Astrocyte (in vitro differentiated cells and primary cell): ENCODE measurements at places on chromosomes 16 and 17.

- H3K4me1 ChIP-seq, result peaks cover 9% of the 10 kb centered on the region
- no peaks in the 10 kb centered on the region for H3K36me3 ChIP-seq
- no peaks in the 10 kb centered on the region for H3K27me3 ChIP-seq
- no peak overlapping the region for H3K27ac ChIP-seq
- no peak overlapping the region for H3K4me3 ChIP-seq
- no peak for DNase-seq
Measured at GRCh38 chr17:1074886-1075605, 78.1 kb downstream of the TIMM22 start.

- no peak overlapping the region for H3K4me3 ChIP-seq
- no peak overlapping the region for H3K27ac ChIP-seq
- no peaks in the 10 kb centered on the region for H3K27me3 ChIP-seq
- no peaks in the 10 kb centered on the region for H3K36me3 ChIP-seq
- DNase-seq, result no peak
- no peaks in the 10 kb centered on the region for H3K4me1 ChIP-seq
Measured at GRCh38 chr17:29716566-29716965, 93.9 kb upstream of the CORO6 start.

- H3K27me3 ChIP-seq, result peaks cover 5% of the 10 kb centered on the region
- H3K4me1 ChIP-seq, result no peaks in the 10 kb centered on the region
- DNase-seq, result no peak
- H3K36me3 ChIP-seq, result no peaks in the 10 kb centered on the region
- H3K4me3 ChIP-seq, result no peak overlapping the region
- H3K27ac ChIP-seq, result no peak overlapping the region
Measured at GRCh38 chr16:27851586-27851985, 211.9 kb downstream of the GSG1L start.

GRCh38 chr16:67943619-67944504, at the start of gene LCAT:
TSS of gene LCAT (minus strand) at chr16:67944120. CDS start at chr16:67944101, 19 bp downstream.
- H3K27ac ChIP-seq, result no peak within 1 kb of the TSS
- H3K4me3 ChIP-seq, result no peak within 1 kb of the TSS
- H3K4me1 ChIP-seq, result peaks cover 15% of the 10 kb centered on the region
- peaks cover 50% of the 10 kb centered on the region for H3K36me3 ChIP-seq
- H3K27me3 ChIP-seq, result no peaks in the 10 kb centered on the region

- no peak for DNase-seq
- H3K36me3 ChIP-seq, result no peaks in the 10 kb centered on the region
- no peak within 1 kb of the TSS for H3K27ac ChIP-seq
Measured at GRCh38 chr16:630815-631405, at the start of gene WFIKKN1. TSS of gene WFIKKN1 (plus strand) at chr16:630985. CDS start at chr16:631254, 269 bp downstream.

GRCh38 chr17:40472733-40473452, 28.5 kb downstream of the TNS4 start:
- no peak for DNase-seq
- H3K4me3 ChIP-seq, result no peak overlapping the region
- H3K27ac ChIP-seq, result no peak overlapping the region
- H3K27me3 ChIP-seq, result no peaks in the 10 kb centered on the region
- peaks cover 20% of the 10 kb centered on the region for H3K4me1 ChIP-seq
- H3K36me3 ChIP-seq, result no peaks in the 10 kb centered on the region

DNA sequence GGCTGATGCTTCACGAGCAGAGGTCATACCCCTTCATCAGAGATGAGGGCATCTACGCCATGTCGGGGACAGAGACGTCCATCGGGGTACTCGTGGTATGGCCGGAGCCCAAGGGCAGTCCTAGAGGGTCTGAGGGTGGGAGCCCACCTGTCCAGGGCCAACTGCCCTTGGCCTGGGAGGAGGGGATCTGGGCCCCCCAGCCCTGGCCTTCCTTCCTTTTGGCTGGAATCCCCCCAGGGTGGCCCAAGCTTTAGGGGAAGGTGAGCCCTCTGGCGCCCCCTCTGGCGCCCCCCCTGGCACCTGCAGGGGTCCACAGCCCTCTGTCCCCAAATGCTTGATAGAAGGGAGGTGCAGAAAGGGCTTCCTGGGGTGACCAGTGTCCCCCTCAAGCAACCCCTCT, 69.3 kb downstream of the SCNN1B start:
- H3K27ac ChIP-seq, result no peak overlapping the region
- H3K4me3 ChIP-seq, result no peak overlapping the region
- H3K36me3 ChIP-seq, result no peaks in the 10 kb centered on the region
- DNase-seq, result no peak
- no peaks in the 10 kb centered on the region for H3K4me1 ChIP-seq
- no peaks in the 10 kb centered on the region for H3K27me3 ChIP-seq

- DNase-seq, result no peak
- H3K4me1 ChIP-seq, result peaks cover 4% of the 10 kb centered on the region
- H3K36me3 ChIP-seq, result no peaks in the 10 kb centered on the region
- H3K27me3 ChIP-seq, result peaks cover 67% of the 10 kb centered on the region
- no peak within 1 kb of the TSS for H3K4me3 ChIP-seq
Measured at GRCh38 chr17:60149691-60150582, at the start of gene CA4. TSS of gene CA4 (plus strand) at chr17:60149973. CDS start at chr17:60150035, 62 bp downstream.

DNA sequence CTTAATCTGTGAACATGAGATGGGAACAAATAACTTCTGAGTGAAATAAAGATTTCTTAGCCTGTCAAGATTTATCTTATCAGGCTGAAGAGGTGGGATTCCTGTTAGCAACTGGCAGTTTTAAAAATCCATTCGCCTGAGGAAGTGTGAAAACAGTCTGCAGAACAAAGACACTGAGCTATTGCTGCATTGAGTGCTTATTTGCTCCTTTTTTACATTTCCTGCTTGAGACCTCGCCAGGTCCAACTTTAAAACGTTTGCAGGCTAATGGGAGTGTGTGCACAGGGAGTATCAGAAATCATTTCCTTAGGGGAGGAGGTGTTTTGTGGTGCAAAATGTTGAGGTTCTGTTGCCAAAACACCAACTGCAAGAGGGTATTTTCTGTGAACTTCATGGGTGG, 957.8 kb upstream of the RBFOX1 start:
- H3K4me1 ChIP-seq, result no peaks in the 10 kb centered on the region
- H3K4me3 ChIP-seq, result no peak overlapping the region
- no peaks in the 10 kb centered on the region for H3K36me3 ChIP-seq
- no peaks in the 10 kb centered on the region for H3K27me3 ChIP-seq

DNA sequence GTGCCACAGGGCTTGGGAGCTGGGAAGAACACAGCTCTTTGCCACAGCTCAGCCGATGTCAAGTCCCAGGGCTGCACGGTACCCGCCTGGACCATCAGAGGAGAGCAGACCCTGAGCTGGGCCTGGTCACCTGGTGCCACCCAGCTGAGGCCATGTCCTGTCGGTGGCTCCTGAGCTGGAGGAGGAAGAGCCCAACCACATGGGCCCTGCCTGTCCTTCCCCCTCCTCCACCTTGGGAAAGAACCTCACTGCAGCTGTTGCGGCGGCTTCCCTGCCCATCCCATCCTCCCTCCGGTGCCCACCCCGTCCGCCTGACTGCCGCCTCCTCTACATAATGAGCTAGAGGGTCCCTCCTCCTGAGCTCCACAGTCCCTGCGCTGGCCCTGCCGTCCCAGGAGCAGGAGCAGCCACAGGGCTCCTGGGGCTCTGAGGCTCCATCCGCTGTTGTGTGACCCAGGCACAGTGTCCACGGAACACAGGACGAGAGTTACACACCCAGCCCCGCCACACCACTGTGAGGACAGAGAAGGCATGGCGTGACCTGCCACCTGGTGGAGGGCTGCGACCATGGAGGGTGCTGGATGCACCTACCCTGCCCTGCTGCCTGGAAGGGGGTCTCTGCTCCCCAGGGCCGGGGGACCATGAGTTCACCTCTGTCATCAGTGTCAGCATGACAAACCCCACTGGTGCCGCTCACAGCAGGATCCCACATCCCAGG, 21.4 kb upstream of the CHMP6 start:
- H3K27me3 ChIP-seq, result peaks cover 4% of the 10 kb centered on the region
- no peak overlapping the region for H3K4me3 ChIP-seq
- H3K27ac ChIP-seq, result no peak overlapping the region
- no peak for DNase-seq
- H3K36me3 ChIP-seq, result no peaks in the 10 kb centered on the region

DNA sequence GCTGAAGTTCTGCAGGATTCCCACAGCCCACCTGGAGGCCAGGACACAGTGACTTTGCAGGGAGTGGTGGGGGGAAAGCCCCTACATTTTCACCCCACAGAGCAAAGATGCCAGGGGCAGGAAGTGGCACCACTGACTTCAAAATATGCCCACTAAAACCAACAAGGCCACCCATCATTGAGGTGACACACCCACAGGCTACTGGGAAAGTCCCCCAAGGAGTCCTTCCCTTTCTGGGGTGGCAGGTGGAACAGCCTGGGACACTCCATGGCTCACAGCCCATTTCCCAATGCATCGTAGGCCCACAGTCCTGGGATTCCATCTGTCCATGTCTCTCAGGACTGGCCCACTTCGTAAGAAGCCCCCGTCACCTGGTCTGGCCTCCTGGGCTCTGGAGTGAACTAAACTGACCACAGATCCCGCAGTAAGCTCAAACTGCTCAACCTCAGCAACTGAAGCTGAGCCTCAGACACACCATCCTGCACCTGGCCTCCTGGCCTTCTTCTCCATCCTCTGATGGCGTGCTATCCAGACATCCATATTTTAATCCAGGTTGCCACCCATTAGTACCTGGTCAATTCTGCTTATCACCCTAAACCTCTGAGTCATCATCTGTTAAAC, 7.5 kb upstream of the CCL1 start:
- no peak overlapping the region for H3K4me3 ChIP-seq
- H3K27me3 ChIP-seq, result peaks cover 3% of the 10 kb centered on the region
- DNase-seq, result no peak
- H3K27ac ChIP-seq, result no peak overlapping the region

GRCh38 chr17:69246726-69247375, 18.2 kb upstream of the ABCA10 start:
- H3K27me3 ChIP-seq, result no peaks in the 10 kb centered on the region
- DNase-seq, result peak; percentile 11
- H3K4me3 ChIP-seq, result no peak overlapping the region
- H3K36me3 ChIP-seq, result no peaks in the 10 kb centered on the region
- H3K27ac ChIP-seq, result no peak overlapping the region

DNA sequence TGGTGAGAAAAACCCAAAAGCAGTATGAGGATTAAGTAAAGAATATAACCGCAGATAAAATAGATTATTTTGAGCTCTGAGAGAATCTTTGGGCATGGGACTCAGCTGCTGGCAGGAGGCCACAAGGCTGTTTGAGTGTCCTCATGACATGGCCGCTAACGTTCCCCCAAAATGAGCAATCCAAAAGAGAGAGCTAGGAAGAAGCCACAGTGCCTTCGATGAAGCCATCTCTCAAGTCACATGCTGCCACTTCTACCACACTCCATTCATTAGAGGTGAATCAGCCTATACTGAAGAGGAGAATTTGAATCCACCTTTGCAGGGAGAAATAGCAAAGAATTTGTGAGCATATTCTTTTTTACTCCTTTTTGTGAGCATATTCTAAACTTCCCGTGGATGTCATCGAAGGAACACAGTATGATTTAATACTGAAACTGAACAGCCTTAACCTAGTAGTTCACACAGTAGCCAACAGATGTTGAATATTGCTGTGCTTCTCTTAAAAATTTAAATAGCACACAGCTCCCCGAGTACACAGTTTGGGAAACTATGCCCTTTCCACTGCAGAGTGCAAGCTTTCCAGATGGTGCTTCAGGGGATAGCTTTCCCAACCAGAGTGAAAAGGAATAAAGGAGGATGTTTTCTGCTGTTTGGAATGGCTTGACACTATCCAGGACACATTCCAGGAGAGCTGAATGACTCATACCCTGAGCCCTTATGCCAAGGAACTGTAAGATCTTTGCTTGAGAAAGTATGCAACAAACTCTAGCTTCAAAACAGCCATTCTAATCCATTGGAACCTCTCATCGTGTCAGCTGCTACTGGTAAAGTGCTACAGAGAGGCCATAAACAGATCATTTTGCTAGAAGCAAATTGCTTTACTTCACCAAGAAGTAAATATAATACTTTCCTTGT, 33.9 kb downstream of the ANKFY1 start:
- H3K36me3 ChIP-seq, result peaks cover 9% of the 10 kb centered on the region
- H3K4me1 ChIP-seq, result peaks cover 33% of the 10 kb centered on the region
- no peaks in the 10 kb centered on the region for H3K27me3 ChIP-seq
- peak overlapping the region; percentile 27 for H3K4me3 ChIP-seq

GRCh38 chr16:23318639-23319038, 16.5 kb downstream of the SCNN1B start:
- no peaks in the 10 kb centered on the region for H3K4me1 ChIP-seq
- no peak overlapping the region for H3K27ac ChIP-seq
- H3K27me3 ChIP-seq, result no peaks in the 10 kb centered on the region
- H3K4me3 ChIP-seq, result no peak overlapping the region
- DNase-seq, result no peak

GRCh38 chr17:47257651-47258339, 4.2 kb downstream of the ITGB3 start:
- DNase-seq, result peak; percentile 88
- peaks cover 20% of the 10 kb centered on the region for H3K4me1 ChIP-seq
- H3K36me3 ChIP-seq, result no peaks in the 10 kb centered on the region
- no peaks in the 10 kb centered on the region for H3K27me3 ChIP-seq

- DNase-seq, result no peak
- no peak overlapping the region for H3K27ac ChIP-seq
- no peak overlapping the region for H3K4me3 ChIP-seq
- no peaks in the 10 kb centered on the region for H3K27me3 ChIP-seq
- H3K4me1 ChIP-seq, result no peaks in the 10 kb centered on the region
Measured at GRCh38 chr17:17134051-17134956, 71.8 kb downstream of the PLD6 start.

DNA sequence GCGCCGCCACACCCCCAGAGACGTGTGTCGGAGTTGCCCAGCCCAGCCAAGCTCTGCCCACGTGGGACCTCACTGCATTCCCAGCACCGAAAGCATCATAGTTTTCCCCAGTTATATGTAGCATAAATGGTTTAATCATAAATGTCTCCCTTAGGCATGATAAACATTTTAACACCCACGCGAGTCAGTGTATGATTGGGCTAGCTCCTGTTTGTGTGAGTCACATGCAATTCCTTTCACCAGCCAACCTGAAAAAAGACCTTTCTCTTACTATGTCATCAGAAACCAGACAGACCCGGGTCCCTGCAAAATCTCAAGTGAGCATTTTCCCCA, 9.2 kb downstream of the TAF1C start:
- no peak overlapping the region for H3K4me3 ChIP-seq
- no peaks in the 10 kb centered on the region for H3K27me3 ChIP-seq
- H3K36me3 ChIP-seq, result no peaks in the 10 kb centered on the region
- peaks cover 18% of the 10 kb centered on the region for H3K4me1 ChIP-seq
- H3K27ac ChIP-seq, result peak overlapping the region; percentile 43
- DNase-seq, result peak; percentile 83

- DNase-seq, result no peak
- H3K4me1 ChIP-seq, result peaks cover 7% of the 10 kb centered on the region
- no peak overlapping the region for H3K27ac ChIP-seq
- H3K36me3 ChIP-seq, result no peaks in the 10 kb centered on the region
- H3K27me3 ChIP-seq, result peaks cover 2% of the 10 kb centered on the region
Measured at GRCh38 chr17:27780828-27781404, 19.4 kb downstream of the NOS2 start.

DNA sequence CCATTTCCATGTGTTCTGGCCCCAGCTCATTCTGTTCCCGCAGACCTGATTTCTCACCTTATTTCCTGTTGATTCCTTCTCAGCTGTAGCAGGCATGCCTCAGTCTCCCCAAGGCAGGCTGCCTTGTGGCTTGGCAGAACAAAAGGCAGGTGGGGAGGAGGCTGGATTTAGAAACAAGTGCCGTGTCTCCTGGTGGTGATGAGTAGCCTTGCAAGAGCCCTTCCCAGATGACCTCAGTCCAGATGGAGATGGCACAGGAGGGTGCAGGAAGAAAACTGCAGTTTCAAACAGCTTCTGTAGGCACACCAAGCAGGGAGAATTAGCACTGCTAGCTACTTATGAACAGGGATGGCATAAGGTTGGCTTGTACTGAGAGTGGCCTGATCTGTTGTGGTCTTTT, 64.6 kb downstream of the ARHGAP44 start:
- H3K4me3 ChIP-seq, result no peak overlapping the region
- DNase-seq, result no peak
- H3K4me1 ChIP-seq, result no peaks in the 10 kb centered on the region
- H3K27ac ChIP-seq, result no peak overlapping the region
- H3K27me3 ChIP-seq, result no peaks in the 10 kb centered on the region
